ENCODE measurements at places on chromosomes 4 and X.

GRCh38 chrX:78997870-78998558 is 52.8 kb downstream of the P2RY10 start:
- no peak for DNase-seq

DNA sequence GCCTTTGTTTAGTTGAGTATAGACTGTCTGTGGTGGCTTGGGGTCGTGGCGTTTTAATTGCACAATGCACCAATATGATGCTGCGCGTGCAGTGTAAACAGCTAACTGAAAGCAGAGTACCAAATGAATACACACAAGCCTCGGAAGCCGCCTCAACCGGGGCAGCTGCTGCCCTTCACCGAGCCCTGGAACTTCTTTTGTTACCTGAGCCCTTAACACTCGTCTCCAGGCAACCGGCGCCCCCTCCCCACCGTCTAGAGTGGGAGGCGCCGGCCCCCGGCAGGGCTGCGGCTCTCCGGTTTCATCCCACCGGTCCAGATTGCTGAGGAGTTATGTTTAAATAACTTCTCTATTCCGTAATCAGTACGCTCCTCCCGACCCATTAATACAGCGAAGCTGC is 173.2 kb upstream of the TBL1X start:
- DNase-seq = no peak

- no peak for DNase-seq
These were observed 240.5 kb downstream of the MAML3 start for GRCh38 chr4:139913398-139913990.

DNA sequence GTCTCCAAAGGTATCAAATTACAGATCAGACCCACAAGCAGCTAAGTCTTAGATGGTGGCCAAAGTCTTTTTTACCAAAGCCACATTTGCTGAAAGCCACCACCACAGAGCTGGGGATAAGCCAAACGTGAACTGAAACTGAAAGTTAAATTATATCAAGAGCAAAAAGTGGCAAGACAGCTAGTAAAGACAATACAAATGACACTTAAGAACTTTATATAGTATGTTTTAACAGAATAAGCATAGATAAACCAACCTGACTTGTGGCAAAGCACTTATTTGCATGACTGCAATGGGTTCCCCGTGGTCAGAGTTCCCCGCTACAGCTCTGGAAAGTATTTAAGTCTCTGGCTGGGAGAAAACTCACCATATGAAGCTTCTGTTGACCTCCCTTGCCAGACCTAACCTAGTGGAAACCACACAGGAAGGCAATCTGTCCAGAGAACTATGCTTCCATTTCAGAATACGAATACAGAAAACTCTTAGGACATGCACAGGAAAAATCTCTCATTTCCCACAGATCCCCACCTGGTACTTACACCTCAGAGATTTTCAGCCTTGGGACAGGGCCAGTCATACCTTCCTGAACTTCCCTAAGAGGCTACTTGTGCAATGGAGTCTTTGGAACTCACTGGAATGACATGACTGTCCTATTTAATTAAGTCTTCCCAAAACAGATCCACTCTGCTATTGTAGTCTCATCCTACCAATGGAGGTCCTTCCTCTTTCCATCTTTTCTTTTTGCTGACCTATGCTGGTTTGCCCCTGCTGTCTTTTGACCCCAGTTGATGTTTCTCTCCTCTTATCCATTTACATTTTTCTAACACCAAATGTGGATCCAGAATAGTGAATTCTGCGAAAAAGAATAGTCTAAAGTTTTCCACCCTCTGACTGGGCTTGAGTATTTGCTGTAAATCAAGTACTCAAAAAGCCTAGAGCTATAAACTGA is 225.1 kb downstream of the NR3C2 start:
- no peak for DNase-seq

- DNase-seq = no peak
These were observed 12.1 kb downstream of the TEX13B start for GRCh38 chrX:107970073-107970472.

DNA sequence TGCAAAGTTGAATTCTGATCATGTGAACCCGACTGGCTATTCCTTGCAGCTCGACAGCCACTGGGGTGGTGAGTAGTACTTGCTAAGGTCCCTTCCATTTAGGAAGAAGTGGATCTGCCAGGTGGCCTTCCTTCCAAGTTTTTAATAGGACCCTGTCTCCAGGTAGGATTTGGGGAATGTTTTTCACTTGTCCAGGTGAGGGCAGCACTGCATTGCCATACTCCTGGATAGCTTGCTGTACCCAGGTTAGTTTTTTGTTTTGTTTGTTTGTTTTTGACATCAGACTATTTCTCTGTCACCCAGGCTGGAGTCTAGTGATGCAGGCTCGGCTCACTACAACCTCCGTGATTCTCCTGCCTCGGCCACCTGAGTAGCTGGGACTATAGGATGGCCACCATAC is 29.8 kb downstream of the SAGE1 start:
- no peak for DNase-seq

GRCh38 chrX:123201720-123202119 is 17.6 kb downstream of the GRIA3 start:
- DNase-seq = no peak

- DNase-seq = peak; percentile 34
These were observed 2.0 kb downstream of the TMEM255A start for GRCh38 chrX:120308959-120309872.

GRCh38 chr4:37469286-37469685 is 216.9 kb downstream of the RELL1 start:
- DNase-seq = no peak

- DNase-seq = no peak
These were observed 2.3 kb downstream of the FRMPD3 start for GRCh38 chrX:107451731-107452130.

DNA sequence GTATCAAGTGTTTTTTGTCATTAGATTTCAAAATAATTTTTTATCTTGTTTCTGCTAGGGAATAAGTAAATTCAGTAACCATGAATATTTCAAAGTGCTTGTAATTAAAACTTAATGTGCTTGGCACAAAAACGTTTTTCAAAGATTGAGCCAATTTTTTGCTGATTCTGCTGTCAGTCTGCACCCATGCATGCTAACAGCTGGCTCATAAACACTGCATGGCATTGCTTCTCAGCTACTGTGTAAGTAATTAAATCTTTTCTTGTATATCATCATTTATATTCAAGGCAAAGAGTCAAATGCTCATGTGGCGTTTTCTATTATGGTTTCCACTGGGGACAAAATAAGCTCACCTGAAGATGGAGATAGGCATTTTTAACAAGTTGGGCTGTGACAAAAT is 66.8 kb upstream of the SPANXN2 start:
- no peak for DNase-seq

DNA sequence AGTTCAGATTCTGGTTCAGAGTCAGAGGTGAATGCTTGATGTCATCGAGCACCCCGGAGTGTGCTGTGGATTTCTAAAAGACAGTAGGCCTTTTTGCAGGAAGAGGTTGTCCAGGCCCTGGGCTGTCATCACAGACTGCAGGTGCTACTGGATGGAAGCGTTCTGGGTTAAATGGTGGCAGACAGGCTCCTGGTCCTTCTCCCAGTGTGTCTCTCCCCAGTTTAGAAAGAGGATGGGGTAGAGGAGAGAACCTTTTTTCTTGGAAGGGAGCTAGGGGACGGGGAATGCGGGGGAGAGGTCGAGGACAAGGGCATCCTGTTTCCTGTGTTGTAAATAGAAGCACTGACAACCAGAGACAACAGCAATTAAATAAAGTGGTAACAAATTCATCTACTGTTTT is 102.3 kb upstream of the NUDT6 start:
- no peak for DNase-seq

- peak; percentile 2 for DNase-seq
These were observed 390.3 kb downstream of the SH2D1A start for GRCh38 chrX:124736553-124737270.

DNA sequence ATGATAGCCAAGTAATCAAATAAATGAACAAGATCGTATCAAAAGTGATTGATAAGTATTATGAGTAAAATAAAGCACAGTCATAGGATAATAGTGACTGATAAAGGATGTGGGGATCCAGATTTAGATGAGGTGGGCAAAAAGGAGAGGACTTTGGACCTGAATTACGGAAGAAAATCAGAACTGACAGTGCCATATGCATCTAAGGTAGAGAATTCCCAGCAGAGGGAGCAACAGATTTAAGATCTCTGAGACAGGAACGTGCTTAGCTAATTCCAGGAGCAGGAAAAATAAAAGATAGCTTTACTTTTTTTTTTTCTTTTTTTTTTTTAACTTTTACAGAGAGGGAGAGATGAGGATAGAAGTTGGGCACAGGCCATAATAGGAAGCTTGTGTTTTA is 189.9 kb downstream of the NWD2 start:
- no peak for DNase-seq

DNA sequence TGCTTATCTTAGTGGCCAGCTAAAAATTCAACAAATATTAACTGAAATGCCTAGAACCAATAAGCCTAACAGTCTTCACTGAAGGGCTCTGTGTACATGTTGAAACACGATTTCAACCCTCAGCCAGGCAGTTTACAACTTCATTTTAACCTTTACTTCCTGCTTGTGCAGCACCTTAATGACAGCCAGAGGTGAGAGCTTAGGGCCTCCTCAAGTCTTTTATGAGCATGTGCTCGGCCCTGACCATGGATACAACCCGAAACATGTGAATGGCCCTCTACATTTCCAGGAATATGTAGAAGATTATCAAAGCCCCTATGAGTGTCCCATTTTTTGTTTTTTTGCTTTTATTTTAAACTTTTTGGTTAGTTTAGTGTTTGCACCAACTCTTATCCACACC is 88.3 kb downstream of the MSN start:
- no peak for DNase-seq

DNA sequence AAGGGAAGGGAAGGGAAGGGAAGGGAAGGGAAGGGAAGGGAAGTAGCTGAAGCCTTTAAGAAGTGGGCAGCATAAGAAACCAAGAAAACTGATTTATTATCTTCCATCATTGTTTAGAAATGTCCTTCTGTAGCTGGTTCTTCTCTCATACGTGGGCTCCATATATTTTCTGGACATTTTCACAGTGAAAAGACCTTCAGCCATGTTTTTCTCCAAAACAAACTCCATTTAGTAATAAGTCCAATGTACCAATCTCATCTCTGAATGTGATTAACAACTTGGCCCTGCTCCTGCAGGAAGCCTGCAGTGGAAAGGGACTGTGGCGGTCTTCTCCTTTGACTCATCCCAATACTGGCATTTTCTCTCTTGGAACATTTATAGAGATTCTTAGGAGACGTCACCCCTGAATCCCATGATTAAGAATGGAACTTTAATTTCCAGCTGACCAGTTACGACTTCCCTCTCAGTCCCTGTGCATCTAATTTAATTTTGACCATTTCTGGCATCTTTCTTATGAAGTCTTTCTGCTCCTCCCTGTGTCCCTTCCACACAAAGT is 96.6 kb upstream of the GUCY1A1 start:
- no peak for DNase-seq

GRCh38 chr4:10063544-10064300 is 42.4 kb upstream of the SLC2A9 start:
- no peak for DNase-seq

- no peak for DNase-seq
These were observed 66.0 kb upstream of the C4orf54 start for GRCh38 chr4:99723612-99724011.

GRCh38 chr4:168279556-168279955 is 39.0 kb downstream of the DDX60 start:
- no peak for DNase-seq

DNA sequence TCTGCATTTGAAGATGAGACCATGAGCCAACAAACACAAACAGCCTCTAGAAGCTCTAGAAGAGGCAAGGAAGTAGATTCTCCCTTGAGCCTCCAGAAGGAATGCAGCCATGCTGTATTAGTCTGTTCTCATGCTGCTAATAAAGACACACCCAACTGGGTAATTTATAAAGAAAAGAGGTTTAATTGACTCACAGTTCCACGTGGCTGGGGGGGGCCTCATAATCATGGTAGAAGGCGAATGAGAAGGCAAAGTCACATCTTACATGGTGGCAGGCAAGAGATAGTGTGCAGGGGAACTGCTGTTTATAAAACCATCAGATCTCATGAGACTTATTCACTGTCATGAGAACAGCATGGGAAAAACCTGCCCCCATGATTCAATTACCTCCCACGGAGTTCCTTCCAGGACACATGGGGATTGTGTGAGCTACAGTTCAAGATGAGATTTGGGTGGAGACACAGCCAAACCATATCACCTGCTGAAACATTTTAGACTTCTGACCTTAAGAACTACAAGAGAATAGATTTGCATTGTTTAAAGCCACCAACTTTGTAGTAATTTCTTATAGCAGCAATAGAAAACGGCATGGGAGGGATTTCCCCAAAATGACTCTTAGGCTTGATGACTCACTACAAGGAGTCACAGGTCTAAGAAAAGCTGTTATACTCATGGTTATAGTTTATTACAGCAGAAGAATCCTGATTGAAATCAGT is 284.4 kb upstream of the SFRP2 start:
- no peak for DNase-seq

DNA sequence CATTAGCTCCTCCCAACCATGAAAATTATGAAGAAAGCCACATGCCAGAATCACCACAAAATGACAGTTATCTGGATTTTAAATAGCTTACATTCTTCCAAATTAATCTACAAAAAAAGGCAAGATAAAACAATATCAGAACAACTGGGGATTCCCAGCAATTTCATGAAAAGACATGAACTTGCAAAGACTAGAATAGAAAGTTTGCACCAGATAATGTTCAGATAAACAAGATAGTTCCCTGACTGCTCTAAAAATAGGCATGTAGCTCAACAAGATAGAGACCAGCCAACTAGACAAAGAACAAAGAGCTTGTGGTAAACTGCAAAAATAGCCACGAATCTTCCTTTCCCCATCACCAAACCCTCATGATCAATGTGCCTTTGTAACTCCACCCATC is 30.3 kb upstream of the DDX53 start:
- no peak for DNase-seq

DNA sequence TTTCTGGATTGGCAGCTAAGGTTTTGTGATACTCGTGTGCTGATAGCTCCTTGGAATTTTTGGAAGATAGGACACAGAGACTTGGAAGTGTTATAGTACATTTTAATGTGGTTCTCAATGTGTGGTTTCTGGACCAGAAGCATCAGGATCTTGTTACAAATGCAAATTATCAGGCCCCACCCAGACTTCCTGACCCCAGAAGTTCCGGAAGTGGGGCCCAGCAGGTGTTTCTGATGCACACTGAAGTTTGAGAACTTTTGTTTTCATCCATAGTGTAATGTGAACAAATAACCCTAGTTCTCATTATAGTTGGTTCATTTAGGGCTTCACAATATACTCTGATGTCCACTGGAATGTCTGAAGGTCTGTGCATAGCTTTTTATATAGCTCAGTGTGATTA is 49.6 kb downstream of the LAMP2 start:
- DNase-seq = no peak
